Nucleus accumbens (tissue), 56 donors: ENCODE measurements at places on chromosomes 6 and 20.
A peak's percentile ranks its signal among the peaks of the same experiment; 100 is the strongest.

GRCh38 chr6:133947302-133947900 lies 5.6 kb upstream of the TBPL1 start:
- no peak for DNase-seq

DNA sequence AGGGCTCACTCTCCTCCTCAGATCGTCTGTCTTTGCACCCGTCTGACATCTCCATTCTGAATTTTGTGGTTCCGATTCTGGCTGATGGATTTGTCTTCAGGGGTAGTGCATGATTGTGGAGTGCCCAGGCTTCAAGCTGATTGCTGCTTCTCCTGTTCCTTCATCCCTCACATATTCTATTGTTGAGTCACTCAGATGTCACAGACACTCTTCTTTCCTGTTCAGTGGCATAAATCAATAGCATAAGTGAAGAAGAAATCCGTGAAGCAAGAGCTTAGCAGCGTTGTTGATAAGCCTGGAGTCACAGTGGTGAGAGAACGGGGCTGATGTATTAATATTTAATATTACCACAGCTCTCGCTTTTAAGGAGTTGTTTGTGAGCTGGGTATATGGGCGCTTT lies 152.5 kb downstream of the MTHFD1L start:
- DNase-seq, result no peak

- DNase-seq, result no peak
These were observed 258.1 kb upstream of the EPHA7 start for GRCh38 chr6:93677264-93677965.

GRCh38 chr20:63746751-63747315 lies 7.3 kb downstream of the SLC2A4RG start:
- no peak for DNase-seq

DNA sequence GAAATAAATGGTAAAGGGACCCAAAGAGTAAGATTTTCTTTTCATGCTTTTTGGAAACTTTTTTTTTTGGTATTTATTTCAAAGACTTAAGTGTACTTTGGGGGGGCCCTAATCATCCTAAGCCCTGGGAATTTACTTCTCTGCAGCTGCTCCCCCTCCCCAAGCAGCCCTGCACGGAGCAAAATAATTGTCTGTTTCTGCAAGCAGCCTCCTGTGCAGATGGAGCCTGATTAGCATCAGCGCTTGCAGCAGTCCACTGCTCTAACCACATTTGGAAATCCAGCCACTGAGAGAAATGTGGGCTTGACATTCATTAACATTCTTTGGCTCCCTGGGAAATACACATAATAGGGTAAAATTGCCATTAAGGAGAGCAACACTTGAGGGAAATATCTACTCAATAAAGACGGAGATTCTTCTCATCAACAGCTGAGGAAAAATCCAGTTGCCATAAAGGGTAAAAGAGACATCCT lies 309.2 kb upstream of the MAP3K7 start:
- no peak for DNase-seq

- no peak for DNase-seq
These were observed 211.2 kb downstream of the C6orf118 start for GRCh38 chr6:165098165-165098564.

- peak; percentile 21 for DNase-seq
These were observed 14.7 kb downstream of the HLA-F start for GRCh38 chr6:29737707-29738630.

DNA sequence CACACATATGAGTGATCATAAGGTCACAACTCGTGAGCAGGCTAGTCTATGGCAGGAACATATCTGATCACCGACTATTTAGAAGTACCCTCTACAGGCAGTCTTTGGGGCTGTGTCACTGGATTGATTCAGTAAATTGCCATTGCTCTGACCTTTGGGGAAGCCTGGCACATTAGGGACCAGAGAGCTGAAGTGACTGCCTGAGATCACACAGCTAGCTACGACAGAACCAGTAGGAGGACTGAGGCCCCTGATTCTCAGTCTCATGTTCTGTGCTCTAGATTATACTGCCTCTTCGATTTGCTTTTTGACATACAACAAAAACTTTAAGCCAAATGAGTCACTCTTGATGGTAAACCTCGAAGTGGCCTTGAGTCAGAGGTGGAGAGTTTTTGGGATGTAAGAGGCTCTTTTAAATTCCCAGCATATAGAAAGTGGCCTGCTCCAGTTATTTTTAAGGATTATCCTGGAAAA lies 247.5 kb upstream of the SUPT3H start:
- DNase-seq, result no peak
